ENCODE measurements at places on chromosomes 5 and 9.

DNA sequence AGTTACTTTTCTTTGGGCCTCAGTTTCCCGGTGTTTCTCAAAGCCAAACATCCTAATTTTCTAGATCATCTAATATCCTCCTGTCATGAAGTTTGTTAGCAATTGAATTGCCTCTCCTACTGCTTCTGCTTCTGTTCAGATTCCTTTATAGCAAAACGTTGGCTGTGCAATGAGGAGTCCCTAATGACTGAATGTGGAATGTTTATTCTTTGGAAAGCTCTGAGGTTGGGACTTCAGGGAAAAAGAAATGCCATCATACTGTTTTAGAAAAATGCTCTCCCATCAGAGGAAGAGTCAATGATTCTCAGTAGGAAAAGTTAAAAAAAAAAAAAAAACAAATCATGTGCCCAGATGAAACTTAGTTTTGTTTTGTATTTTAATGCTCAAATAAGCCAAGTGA is 268.7 kb upstream of the PAPPA start:
- DNase-seq: no peak

DNA sequence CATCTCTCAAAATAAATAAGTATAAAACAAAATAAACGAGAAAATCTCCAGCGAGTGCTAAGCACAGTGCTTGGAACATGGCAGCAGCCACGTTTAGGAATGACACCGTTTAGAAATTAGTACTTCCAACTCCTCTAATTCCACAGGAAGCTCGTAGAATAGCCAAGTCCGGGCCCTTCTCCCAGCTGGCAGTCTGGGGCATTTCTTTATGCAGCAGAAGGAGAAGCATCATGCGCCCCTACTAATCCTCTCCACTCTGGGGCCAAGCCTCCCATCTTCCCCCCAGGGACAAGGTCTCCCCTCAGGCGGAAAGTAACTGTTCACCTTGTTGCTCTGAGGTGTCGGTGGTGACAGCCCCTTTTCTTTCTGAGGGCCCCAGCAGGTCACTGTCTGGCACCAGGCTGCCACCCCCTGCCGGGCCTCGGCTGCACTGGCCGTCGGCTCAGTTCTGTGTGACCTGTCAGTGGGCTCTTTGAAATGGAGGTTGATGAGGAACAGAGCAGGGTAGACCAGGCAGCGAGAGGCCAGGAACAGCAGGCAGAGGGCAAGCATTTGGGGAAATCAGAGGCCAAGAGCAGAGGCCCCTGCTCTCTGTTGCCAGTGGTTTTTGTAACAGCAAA is 113.5 kb upstream of the WWC1 start:
- DNase-seq: no peak

DNA sequence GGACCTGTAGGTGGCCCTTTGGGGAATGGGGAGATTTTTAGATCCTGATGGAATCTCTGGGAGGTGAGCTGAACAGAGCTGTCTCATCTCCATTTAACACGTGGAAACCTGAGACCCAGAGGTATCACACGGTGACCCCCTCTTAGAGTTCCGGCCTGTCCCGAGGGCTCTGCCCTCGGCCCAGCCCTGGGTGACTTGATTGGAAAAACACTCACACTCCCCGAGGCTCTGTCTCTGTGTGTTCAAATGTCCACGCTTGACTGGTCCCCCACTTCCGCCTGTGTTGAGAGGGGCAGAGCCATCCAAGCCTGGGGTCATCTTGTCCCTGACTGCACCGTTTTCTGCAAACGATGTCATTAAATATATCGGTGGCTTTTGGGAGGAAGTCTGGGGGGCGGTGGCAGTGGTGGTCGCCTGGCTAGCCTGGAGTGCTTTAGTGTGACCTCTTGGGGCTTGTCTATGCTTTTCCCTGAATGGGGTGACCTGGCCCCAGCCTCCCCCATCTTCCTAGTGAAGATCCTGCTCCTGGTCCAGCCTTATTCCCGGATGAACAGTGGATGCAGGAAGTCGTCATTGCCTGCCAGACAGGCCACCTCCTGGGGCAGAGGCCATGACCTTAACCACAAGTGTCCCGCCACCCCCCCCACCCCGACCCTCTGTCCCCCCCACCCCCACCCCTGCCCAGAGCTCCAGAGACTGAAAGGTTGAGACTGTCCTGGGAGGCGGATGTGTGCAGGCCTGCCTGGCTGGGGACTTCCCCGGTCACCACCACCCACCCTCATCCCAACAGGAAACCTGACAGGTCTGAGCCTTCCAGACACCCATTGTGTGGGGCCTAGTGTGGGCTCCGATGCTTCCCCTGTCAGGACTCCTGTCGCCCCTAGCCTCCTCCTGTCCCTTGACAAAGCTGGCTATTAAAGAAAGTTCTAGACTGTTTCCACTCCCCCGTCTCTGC is 5.3 kb upstream of the DAB2IP start:
- no peak for DNase-seq

DNA sequence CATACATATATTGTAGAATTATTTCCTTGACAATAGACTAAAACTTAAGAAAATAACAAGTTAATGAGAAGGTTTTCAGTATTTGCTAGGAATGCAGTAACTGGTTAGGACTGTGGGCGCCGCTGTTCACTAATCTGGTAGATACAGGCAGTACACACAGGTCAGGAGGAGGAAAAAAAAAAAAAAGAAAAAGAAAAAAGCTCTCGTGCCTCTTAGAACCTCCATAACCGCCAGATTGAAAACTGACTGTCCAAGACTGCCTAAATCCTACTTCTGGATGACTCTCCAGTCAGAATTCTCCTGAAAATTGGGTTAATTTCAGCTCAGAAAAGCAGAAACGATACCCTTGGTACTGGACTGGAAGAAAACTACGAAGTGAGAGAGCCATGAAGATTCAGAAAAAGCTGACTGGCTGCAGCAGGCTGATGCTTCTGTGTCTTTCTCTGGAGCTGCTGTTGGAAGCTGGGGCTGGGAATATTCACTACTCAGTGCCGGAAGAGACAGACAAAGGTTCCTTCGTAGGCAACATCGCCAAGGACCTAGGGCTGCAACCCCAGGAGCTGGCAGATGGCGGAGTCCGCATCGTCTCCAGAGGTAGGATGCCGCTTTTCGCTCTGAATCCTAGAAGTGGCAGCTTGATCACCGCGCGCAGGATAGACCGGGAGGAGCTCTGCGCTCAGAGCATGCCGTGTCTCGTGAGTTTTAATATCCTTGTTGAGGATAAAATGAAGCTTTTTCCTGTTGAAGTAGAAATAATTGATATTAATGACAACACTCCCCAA is at the start of gene PCDHGA1:
TSS of gene PCDHGA1 (plus strand) at position 216 of the 782 bp plus-strand sequence.
- no peak for DNase-seq

- DNase-seq: no peak
Measured at GRCh38 chr5:6827526-6828219, 114.4 kb downstream of the TENT4A start.

GRCh38 chr9:84499969-84500582 is 159.5 kb upstream of the SLC28A3 start:
- DNase-seq: no peak

GRCh38 chr5:15452781-15453180 is 47.2 kb upstream of the FBXL7 start:
- no peak for DNase-seq

DNA sequence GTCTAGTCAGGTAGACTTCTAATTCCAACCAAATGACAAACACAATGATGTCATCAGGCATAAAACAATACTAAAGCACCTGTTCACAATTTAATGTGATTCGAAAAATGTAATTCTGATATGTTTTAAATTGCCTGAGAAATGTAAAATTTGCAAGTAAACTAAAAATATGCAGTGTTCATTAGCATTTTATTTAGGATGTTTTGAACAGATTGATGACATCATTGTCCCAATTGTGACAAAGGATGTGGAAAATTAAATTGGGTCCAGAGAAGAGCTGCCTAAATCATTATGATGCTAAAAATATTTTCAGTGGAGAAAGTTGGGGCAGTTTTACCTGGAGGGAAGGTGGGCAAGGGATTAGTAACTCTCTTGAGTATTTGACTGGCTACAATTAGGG is 86.5 kb downstream of the CFAP90 start:
- DNase-seq: no peak

DNA sequence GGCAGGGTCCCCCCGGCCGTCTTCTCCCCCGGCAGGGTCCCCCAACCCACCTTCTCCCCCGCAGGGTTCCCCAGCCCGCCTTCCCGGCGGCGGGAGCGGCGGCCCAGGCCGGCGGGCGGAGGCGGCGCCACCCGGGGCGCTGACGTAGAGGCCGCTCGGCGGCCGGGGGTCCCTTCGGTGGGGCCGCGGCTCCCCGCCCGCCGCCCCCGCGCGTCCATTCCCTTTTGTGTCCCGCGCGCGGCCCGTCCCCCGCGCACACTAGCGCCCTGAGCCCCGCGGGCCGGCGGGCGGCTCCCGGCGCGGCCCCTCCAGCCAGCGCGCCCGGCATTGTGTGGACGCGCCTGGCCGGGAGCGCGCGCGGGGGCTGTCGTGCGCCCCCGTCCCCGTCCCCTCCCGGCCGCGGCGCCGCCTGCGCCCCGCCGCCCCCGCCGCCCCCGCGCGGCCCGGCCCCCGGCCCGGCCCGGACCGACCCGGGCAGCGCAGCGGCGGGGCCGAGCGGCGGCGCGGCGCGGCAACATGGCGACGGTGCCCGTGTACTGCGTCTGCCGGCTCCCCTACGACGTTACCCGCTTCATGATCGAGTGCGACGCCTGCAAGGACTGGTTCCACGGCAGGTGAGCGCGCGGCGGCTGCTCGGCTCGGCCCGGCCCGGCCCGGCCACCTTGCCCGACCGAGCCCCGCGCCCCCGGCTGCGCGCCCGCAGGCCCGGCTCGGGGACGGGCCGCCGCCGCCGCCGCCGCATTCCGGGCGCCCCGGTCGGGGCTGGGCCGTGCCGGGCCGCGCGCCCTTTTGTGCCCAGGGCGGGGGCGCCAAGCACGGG is at the start of gene PHF2:
TSS of gene PHF2 (plus strand) at position 327 of the 820 bp plus-strand sequence. CDS start at position 517, 190 bp downstream.
- DNase-seq: no peak

DNA sequence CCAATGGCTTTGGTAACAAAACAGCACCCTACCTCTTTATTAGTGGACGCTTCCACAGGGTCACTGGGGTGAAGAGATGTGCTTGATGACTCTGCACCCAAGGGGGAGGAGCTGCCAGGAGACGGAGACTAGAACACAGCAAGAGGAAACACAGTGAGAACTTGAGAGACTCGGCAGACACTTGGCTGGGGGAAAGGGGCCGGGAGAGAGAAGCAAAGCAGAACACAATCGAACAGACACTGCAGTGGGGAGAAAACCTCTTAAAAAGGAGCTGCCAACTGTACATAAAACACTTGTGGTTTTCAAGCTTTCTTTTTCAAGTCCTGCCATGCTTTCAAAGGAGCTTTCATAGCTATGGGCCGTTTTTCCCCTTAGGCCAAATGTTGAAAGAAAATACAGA is 151.0 kb downstream of the ENTREP1 start:
- no peak for DNase-seq

- no peak for DNase-seq
Measured at GRCh38 chr9:64128572-64128971, 1156.4 kb downstream of the FOXD4L5 start.

GRCh38 chr5:24163091-24163490 is 481.7 kb downstream of the CDH10 start:
- DNase-seq: no peak

DNA sequence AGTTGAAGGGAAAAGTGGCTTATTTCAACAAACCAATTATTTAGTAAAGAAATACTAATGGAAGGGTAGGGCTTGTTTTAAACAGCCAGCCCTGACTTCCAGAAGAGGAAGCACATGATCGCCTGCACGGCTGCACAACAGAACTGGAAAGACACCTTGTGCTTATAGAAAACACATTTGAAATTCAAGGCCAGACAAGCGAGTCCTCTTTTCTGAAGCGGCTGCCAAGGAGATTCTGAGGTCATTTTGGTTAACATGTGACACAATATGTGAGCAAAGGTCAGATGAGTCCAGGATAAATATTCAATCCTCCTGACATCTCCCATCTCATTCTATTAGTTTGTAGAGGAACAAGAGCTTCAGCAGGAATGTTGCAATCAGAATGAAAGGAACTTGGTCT is 461.4 kb upstream of the ST8SIA4 start:
- DNase-seq: no peak

- DNase-seq: no peak
Measured at GRCh38 chr9:88952086-88952615, 39.1 kb upstream of the S1PR3 start.

DNA sequence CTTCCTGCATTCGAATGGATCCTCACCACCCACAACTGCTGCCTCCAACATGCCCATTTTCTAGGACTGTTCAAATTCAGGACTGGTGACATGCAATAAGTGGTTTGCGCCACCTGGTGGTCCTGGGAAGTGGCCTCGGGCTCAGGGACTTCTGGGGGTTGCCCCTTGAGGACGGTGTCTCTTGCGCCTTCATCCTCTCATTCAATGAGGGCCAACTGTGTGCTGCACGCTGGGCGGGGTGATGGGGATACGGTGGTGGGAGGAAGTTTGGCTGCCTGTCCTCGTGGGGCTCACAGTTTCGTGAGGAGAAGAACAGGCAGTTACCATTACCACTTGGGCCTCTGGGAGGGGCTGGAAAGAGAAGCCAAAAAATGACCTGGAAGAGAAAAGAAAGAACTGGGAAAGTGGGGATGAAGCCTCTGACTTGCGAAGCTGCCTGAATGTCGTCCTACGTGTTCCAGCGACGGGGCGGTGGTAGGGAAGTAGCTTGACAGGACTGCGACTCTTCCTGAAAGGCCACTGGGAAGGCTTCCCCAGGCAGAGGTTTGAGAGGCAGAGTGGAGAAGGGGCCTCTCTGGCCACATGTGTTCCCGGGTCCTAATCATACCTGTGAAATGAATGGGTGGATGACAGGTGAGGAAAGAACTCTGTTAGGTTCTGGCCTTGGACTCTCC is 49.0 kb downstream of the PSD2 start:
- DNase-seq: peak; percentile 58

DNA sequence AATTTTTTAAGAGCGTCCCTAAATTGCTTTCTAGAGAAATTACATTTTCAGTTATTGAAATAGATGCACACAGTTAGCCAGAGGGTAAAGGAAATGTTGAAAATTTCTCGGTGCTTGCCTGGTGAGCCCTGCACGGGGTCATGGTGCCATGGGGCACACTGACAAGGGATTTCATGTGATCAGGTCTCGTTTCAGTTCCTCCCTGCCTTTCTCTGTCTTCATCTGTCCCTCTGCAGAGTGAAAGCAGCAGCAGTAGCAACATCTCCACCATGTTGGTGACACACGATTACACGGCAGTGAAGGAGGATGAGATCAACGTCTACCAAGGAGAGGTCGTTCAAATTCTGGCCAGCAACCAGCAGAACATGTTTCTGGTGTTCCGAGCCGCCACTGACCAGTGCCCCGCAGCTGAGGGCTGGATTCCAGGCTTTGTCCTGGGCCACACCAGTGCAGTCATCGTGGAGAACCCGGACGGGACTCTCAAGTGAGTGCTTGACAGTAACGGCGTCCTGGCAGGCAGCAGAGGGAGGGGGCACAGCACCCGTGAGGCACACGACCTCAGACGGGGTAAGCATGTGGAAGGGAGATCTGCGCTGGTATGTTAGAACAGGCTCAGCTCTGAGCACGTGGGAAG is 89.1 kb upstream of the OTULINL start:
- no peak for DNase-seq

GRCh38 chr9:116900543-116900942 is 213.4 kb downstream of the TRIM32 start:
- DNase-seq: no peak

GRCh38 chr5:88940713-88941112 is 57.7 kb upstream of the MEF2C start:
- no peak for DNase-seq
